ENCODE measurements at places on chromosomes 2 and 18. TPM values are rescaled to one million over a fixed set of nuclear protein-coding genes. Genes with fewer than 3 reads are reported as not detected.

GRCh38 chr2:235538144-235538639 lies 44.3 kb downstream of the AGAP1 start:
- DNase-seq: no peak

MAIP1 gene
- total RNA-seq: 32.3 TPM

SERPINB11 gene
- not detected for total RNA-seq

GRCh38 chr2:54606393-54606958 lies 117.0 kb upstream of the EML6 start:
- DNase-seq: peak; percentile 66

SOX11 gene
- total RNA-seq: not detected

RTN4 gene
- 81.5 TPM for total RNA-seq

GRCh38 chr2:6083136-6083535 lies 391.0 kb downstream of the SOX11 start:
- DNase-seq: no peak

MREG gene
- total RNA-seq: 8.0 TPM

DNA sequence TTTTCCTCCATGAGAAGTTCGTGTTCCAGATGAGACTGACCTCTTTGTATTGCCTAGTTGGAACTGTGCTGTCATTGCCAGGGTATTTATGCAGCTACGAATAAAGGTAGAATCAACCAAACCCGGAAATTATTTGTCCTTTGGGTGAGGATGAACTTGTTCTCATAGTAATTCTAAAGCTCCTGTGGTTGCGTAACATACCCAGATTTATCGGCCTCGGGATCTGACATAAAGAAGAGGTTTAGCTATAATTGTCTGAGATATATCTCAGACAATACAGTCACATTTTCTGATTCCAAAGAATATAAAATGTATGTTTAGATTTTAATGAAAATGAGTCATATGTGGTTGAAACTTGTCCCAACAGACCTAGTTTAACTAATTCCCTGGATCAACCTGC lies 628.7 kb upstream of the LINC00305 start:
- DNase-seq: no peak

ZNF892 gene
- total RNA-seq: 2.9 TPM

SALL3 gene
- total RNA-seq: not detected

SERPINB12 gene
- not detected for total RNA-seq

DNA sequence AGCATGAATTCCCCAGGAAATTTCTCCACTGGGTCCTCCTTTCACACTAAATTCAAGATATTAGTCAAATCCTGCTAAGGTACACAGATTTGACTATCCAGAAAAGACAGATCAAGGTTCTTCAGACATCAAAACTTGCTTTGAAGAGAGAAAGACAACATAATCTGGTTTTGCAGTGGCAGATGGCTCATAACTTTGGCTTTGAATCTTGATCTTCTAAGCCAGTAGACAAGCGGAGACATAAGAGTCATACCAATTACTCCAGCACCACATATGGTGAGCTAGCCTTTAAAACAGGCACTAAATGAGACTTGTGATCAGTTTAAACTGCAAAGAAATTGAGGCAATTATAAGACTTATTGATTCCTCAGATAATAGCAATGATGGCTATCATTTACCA lies 29.3 kb downstream of the PDE11A start:
- no peak for DNase-seq

ITM2C gene
- 43.4 TPM for total RNA-seq

- DNase-seq: no peak
Observed at GRCh38 chr2:155701721-155702120, 630.8 kb downstream of the NR4A2 start.

SP140L gene
- total RNA-seq: 43.7 TPM

DNA sequence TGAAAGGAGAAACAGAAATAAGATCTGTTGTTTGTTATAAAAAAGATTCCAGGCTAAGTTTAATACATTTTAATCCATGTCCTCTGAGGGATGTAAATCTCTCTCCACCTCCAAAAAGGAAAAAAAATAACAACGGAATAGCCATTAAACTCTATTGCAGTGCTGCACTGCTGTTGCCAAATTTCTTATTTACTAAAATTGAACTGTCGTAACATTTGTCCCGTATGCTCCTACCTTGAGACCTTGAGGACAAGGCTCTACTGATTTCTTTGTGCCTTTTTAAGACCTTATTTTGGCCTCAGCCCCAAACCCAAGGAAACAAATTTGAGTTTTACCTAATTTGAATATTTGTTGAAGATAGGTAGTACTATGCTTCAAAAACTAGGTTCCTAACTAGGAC lies 56.4 kb downstream of the FRZB start:
- DNase-seq: no peak

DNA sequence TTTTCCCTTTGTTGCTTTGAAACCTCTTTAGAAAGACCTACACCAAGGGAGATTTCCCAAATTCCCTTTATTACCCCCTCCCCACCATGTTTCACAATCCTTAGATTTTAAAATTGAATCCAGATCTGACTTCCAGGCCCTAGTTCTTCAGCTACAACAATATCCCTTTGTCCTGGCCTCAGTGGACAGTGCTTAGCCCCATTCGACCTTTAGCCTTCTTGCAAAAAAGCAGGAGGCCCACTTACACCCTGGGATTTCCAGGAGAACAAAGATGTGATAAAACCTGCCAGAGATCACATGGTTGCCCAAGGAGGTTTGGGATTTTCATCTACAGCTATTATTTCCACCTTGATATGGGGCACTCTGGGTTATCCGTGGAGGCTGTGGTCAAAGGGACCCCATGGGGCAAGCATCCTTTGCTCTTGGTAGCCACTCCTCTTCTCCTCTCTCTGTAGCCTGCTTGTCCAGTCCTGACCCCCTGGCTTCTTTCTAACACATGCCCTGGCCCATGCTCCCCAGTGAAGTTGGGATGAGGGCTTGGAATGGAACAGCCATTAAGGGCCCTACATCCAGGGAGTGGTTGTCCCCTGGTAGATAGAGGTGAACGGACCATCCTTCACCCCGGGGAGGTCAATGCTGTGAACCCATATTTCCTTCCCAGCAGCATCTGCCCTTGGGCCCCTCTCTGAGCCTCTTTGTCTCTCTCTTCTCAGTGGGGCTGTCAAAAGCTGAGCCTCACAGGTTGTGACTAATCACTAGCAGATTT lies 267.4 kb downstream of the DYSF start:
- DNase-seq: no peak

- DNase-seq: peak; percentile 34
Observed at GRCh38 chr18:80172056-80172455, 63.0 kb downstream of the ADNP2 start.

GRCh38 chr2:173991856-173992588 lies 26.8 kb upstream of the SP3 start:
- DNase-seq: no peak

- no peak for DNase-seq
Observed at GRCh38 chr2:201968476-201968875, 65.2 kb upstream of the FZD7 start.

DNA sequence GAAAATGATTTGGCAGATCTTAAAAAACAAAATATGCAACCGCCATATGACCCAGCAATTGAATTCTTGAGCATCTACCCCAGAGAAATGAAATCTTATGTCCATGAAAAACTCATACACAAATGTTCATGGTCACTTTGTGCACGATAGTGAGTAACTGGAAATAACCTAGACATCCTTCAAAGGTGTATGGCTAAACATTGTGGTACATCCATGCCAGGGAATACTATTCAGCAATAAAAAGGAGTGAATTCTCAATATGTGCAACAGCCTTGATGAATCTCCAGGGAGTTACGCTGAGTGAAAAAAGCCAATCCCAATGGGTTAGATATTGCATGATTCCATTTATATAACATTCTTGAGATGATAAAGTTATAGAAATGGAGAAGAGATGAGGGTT lies 112.7 kb upstream of the SMAD2 start:
- DNase-seq: no peak

DNA sequence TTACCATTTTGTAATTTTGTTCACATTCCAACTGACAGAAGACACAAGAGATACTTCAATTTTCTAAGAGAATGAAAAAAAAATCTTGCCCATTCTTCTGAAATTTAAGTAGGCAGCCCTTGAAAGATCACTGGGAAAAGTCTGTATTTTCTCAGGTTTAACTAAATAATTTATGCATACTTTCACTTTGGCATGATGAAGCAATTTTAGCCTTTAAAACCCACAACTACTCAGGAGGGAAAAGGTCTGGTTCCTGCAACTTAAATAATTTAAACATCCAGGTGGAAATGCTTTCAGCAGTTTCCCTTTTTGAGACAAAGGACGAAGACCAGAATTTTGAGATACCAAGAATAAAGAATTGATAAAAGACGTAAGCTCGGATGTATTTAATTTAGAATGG lies 61.4 kb downstream of the ZEB2 start:
- no peak for DNase-seq

Data from activated CD8-positive, alpha-beta T cell treated with anti-CD3 and anti-CD28 coated beads for 36 hours (primary cell).